ENCODE measurements at places on chromosomes 7 and 10.

GRCh38 chr7:74410772-74411171, 42.9 kb upstream of the GTF2IRD1 start:
- no peak for DNase-seq

DNA sequence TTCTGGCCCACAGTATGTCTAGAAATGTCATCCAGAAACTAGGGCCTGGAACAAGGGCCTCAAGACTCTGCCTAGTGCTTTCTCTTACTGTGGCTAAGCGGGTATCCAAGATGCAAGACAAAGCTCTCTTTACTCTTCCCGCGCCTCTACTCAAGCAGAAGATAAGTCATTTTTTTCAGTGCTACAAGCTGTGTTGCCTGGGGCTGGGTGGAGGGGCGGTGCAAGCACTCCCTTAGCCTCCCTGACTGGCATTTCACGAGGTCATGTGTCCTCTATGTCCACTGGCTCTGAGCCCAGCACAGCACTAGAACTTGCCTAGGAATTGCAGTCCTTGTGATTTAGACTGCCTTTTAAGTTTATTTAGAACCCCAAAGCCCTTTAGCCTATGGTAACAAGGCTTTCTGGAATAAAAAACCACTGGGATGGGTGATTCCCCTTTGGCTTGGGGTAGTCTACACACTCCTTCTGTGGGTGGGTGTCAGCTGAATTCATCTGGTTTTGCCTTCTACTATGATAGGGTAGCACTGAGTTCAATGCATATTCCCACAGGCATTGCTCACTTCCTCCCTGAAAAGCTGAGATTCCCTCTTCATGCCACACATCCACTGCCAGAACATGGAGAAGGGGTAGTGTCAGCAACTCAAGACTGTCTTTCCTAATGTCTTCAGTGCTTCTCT, 371.8 kb upstream of the KCND2 start:
- no peak for DNase-seq

DNA sequence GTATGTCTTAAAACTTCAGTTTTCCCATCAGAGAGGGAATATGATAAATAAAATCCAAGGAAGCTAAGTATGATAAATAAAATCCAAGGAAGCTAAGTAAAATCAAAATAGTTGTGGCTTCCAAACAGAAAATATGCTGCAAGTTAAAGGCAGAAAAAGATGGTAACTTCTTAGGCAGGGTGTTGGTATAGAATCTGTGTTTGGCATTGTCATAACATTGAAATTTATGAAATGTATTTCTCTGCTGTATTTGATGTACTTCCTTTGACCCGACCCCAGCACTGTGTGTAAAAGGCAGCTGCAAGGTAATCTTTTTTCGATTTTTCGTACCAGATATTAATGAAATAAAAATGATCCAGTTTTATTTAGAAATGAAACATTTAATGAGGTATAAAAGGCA, 537.2 kb downstream of the TFEC start:
- DNase-seq: no peak

DNA sequence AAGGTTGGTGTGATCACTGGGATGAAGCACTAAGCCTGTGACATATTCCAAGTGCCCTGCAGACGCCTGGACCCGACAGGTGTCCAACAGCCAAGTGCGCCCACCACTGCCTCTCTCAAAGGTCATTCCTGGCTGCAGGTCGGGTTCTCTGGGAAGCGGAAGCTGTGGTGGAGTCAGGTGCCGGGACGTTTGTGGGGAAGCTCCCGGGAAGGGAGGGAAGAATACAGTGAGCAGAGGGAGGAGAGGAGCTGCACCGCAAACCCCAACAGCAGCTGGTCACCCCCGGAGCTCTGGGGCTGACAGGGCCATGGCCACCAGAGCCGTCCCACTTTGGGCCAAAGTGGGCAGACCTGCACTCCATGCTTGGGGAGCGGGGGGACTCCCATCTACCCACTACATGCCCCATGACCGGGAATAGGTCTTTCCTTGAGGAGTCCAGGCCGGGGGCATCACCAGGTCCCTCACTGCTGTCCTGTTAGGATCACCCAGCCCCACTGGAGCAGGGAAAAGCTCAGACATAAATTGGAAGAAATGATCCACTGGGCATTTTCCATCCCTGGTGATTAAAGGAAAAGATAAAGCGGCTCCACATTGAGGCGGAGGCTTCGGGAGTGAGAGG, 84.5 kb upstream of the PPP2R2D start:
- no peak for DNase-seq

DNA sequence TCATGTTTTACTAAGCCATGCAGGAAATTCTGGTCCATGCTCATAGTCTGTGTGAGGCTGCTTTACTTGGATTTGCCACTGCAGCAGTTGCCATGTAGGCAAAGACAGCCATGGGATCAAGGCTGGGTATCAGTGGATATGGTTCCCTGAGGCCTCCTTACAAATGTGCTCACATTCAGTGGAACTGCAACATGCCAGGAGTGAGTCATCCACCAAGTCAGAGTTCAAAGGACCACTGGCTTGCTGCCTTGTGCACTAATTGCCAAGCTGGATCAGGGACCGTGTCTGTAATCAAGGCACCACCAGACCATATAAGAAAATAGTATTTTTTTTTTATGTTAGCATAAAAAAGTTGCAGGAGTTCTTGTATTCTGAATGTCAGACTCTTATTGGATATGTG, 101.0 kb downstream of the CDCA7L start:
- no peak for DNase-seq

GRCh38 chr10:73908853-73909539, 1.9 kb upstream of the PLAU start:
- DNase-seq: no peak

DNA sequence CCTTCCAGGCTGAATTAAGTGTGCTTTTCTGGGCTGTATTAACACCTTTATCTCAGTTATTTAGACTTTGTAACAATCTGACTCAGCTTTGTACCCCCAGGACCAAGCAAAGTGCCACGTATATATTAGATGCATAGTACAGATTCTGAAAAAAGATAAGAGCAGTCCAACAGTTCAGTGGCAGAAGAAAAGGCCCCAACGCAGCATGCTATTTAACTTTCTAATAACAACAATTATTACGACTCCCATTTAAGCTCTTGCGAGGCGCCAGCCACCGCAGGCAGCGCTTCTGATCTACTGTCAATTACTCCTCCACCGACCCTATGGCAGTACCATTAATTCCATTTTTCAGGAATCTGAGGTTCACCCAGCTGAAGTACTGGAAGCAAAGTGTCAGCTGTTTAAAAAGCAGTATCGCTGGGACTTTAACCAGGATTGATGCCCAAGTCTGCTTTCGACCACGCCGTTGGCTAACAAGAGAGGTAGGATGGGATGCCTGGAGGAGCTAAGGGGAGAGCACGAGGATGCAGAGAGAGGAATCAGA, 638 bp downstream of the LIPA start:
- no peak for DNase-seq

DNA sequence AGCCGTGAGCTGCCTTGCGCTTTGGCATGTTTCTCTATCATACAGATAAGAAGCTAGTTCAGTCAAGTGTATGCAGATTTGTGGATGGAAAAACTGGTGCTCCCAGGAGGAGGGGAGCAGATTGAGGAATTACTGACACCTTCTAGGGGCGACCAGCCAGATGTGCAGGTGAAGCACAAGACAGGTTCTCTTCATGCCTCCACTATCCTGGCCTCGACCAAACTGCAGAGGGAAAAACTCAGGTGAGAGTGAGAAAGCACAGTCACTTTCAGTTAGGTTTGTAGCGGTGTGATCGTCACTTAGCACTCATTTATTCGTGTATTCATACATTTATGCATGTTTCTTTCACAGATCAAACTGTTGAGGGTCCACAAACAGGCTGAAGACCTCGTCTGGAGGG, 600 bp upstream of the DBNL start:
- DNase-seq: no peak

DNA sequence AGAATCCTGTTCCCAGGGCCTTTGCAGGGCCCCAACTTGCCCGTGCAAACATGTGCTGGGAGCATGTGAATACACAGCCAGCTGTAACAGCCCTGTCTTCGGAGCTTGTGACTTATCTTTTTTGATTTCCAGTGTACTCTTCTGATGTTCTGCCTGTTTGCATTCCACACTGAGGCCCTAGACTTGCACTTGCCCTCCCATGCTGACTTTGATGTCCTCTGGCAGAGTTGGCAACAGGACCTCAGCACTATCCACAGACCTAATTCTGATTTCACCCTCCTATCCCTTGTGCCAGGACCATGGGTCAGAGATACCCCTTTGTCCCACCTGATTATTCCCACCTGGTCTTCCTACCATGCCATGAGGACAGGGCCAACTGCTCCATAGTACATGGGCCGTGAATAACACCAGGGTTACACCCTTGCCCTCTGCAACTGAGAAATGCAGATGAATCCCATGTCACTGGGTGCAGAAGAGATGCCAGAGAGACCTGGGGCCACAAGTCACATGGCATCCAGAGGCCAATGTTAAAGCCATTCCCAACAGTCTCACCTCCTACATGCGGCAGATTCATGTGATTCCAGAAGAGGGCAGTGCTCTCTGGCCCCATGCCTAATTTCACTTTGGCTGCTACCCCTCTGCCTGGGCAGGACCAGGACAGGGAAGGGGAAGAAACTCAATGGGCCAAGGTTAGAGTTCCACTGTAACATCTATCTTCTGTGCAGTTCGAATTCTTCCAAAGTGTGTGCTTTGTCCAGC, 43.0 kb downstream of the SCRN1 start:
- DNase-seq: no peak

DNA sequence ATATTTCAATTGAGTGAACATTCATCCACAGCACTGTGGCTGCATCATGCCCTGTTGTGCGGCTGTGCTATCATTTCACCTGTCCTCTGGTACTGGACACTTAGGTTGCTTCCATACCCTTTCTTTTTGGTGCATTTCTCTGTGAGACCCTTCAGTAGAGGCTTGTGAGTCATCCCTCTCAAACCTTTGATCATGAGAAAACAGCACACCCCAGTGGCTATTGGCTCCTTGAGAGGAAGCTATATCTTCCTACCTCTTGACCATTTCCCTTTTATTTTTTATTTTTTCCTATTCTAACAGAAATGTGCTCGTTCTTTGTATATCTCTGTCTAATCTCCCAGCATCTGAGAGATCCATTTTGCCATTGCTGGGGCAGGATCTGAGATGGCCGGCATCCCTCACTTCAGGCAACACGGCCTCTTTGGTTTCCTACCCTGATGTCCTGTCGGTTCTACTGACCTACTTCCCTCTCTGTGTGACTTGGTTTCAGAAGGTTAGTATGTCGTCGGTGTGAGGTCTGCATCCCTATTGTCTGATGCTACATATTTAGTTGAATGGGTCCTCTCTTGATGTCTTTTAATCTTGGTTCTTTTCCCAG, 23.8 kb upstream of the PIK3AP1 start:
- no peak for DNase-seq

- no peak for DNase-seq
These were observed 554 bp downstream of the CSGALNACT2 start for GRCh38 chr10:43138757-43139241.

GRCh38 chr7:20444030-20444800, 113.5 kb downstream of the ITGB8 start:
- no peak for DNase-seq

- no peak for DNase-seq
These were observed 49.5 kb upstream of the PHYHIPL start for GRCh38 chr10:59126991-59127390.

DNA sequence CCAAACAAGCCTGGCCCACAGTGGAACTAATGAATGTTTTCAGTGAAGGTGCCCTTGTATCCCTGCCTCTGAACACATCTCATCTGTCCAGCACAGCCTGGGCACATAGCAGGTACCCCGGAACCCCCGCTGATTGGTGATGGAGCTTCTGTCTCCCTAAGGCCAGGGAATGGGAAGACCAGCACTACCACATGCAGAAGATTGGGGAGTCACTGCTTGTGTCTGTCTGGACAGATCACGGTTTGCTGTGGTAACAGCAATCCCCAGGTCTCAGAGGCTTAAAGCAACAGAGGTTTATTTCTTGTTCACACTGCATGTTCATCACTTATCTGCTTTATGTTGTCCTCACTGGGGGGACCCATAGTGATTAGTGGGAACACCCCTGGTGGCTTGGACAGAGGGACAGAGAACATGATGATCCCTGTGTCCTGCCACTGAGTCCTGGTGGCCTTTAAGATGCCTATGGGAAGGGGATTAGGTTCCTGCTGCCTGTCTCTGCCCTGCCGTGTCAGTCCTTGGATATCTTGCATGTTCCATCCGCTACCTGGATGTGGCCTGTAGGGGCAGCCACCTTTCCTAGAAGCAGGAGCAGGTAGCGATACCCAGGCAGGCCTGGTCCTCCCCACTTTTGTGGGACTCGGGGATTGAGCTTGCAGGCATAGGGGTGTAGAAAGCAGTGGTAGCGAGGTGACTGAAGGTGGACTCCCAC, 3.6 kb downstream of the TSPAN14 start:
- DNase-seq: no peak

- DNase-seq: no peak
These were observed 160.7 kb downstream of the ZEB1 start for GRCh38 chr10:31479752-31480151.

- no peak for DNase-seq
These were observed 19.6 kb downstream of the SRI start for GRCh38 chr7:88200261-88200660.

DNA sequence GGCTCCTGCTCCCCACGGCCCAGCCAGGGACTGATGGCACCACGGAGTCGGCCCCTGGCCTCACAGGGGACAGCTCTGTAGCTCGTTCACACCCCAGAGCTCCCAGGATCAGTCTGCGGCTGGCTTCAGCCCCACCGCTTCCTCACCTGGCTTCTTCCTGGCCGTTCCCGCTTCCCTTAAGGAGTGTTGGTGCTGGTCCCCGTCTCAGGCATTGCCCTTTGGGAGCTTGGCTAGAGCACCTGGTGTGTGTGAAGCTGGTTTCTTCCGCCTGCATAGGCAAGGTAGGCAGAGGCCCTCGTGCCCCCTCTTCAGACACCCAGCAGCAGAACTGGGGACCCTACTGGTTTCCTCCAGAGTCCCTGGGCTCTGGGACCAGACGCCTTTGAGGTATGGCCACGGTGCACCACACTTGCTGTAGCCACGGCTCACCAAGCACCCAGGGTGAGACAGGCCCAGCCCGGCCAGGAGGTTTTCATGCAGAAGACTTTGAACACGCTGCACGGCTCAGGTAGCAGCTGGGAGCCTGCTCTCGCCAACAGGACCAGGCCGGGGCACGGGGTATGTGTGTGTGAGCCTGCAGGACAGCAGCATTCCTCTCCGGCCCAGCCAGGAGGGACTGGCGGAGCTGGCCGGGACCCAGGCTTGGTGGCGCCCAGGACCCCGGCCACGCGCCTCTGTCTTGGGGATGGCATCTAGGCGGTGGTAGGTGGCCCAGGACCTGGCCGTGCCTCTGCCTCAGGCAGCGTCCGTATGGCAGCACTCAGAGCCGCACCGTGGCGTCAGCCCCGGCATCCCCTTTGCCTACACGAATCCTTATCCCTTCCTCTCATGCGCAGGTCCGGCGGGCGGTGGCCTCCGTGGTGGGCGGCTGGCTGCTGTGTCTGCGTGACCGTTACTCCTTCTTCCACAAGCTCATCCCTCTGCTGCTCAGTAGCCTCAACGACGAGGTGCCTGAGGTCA, 13.2 kb upstream of the PRKAR1B start:
- no peak for DNase-seq

GRCh38 chr7:82209179-82209747, 234.3 kb downstream of the CACNA2D1 start:
- no peak for DNase-seq

DNA sequence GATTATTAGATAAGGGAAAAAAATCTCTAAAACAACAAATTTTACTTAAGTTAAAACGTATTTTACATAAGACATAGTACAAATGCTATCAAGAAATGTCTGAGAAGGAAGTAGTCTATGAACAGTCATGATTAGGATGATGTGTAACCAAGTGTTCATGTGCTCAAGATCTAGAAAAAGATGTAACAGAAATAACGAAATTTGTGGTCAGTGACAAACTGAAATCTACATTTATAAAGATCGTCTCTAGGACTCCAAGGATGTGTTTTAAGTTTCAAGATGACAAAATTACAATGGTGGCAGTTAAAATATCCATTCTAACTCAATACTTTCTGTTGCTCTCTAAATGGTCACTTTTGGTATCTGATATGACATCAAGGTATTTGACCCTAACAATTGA, 17.2 kb downstream of the PPP3CB start:
- DNase-seq: no peak

All from left renal pelvis (tissue), 4 donors.